ENCODE measurements at places on chromosomes 3 and 15.
A peak's percentile ranks its signal among the peaks of the same experiment; 100 is the strongest.

DNA sequence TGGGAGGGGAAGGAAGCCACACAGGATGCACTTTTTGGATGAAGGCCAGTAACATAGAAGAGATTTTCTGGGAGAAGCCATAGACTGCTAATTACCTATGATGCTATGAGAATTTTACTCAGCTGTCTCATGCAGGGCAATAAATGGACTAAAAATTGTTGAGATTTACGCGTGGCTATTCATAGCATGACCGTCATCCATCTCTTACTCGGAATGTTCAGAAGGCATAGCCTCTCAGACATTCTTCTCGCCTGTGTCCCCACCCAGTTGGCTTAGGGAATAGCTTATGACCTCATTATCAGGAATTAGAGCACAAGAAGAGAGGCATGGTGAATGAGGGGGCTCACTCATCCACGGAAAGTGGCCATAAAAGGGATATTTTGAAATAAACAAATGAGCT, 107.9 kb upstream of the ATP10A start:
- no peak for DNase-seq

GRCh38 chr3:177190756-177191681, 6.3 kb downstream of the TBL1XR1 start:
- no peak for DNase-seq

GRCh38 chr3:71294919-71295318, 288.6 kb downstream of the FOXP1 start:
- DNase-seq = no peak

- no peak for DNase-seq
Measured at GRCh38 chr3:71688121-71688520, 37.1 kb downstream of the EIF4E3 start.

DNA sequence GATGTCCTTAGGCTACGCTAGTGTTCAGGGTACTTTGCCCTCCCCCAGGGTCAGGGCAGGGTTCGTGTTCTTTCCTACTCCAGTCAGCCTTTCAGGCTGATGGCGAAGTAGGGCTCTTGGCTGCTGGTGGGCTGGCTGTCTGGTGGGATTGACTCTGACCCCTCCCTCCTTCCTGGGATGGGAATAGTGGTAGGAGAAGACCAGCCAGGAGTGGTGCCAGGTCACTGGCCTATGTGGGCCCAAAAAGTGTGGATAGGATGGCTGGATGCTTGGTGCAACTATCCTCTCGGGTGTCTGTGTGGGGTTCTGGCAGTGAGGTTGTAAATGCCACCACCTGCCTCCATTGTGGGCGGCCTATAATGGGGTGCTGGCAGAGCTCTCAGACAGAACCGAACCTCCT, 20.4 kb upstream of the EXOG start:
- DNase-seq = no peak

GRCh38 chr3:18499301-18499700, 74.2 kb upstream of the SATB1 start:
- peak; percentile 26 for DNase-seq

DNA sequence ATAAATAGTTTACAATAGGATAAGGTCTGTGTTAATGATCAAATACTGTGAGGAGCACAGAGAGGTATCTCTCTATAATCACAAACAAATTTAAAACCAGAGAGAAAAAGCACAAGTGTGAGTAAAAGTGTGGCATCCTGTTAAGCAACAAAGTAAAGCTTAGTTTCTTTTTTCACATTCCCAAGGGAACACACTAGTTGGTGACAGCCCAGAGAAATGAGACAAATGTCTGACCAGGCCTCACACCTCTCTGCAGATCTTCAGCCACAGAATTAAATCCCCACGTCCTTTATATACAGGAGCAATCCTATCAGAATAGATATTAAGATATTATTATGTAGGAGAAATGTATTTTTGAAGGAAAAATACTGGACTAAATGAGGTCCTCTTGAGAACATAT, 2.7 kb downstream of the FBN1 start:
- no peak for DNase-seq

DNA sequence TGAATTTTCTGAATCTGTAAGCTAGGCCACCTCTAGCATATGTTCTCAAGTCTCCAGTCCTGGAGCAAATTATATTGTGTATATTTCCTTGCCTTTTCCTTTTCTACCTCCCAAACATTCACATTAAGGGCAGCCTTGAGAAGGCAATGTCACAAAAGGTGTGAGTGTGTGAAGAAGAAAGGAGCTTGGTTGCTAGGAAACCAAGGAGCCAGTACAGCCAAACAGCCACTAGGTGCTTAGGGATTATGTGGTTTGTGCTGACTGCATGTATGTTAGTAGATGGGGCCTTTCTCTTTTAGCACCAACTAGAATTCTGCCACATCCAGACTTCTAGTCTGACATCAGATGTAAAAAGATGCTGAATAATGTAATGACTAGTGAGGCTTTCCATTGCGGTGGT, 118.8 kb upstream of the DAZL start:
- no peak for DNase-seq

DNA sequence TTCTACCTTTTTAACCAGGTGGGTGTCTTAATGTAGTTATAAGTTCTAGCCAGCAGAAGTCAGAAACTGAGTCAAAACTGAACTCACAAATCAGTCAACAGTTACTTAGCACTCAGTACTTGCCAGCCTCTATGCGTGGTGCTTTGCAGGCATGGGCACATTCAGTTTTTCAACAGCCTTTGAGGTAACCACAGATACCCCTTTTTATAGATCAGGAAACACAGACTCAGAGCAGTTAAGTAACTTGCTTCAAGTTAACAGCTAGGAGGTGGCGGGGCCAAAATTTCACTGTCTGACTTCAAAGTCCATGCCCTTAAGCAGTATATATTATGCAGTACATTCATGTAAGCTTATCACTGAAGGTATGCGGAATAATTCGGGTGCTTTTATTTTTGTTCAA, 139.4 kb downstream of the FHIT start:
- DNase-seq = no peak

DNA sequence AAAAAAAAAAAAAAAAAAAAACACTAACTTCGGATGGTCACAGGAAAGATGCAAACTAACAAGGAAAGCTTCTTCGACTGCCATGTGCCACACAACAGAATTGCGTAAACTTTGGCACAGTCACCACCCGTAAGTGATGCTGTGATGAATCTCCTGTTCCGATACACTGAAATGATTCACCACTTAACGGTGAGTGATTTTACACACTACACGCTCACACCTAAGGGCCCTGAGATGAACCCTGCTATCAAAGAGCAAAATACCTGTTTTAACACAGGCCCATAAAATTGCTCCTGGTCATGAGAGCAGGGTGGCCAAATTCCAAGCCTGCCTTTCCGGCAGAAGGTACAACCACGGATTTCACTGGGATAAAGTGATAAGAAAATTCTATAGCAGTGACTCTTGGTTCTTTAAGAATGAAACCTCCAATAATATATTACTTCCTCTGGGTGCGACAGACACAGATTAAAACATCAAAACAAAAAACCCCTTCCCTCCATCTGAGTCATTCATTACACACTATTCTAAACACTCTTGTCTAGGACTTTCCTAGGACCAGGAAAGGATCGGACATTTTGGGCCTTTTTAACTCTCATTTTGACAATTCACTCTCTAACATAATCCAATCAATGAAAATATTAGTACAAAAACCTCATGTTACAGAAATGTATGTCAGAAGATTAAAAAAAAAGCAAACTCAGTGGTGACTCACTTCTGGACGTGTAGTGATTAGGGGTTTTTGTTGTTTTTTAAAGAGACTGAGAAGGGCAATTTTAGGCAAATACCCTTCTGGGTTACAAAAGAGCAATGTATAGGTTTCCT, 28.3 kb downstream of the LRIG1 start:
- peak; percentile 60 for DNase-seq

- no peak for DNase-seq
Measured at GRCh38 chr3:126955004-126955790, 27.7 kb upstream of the PLXNA1 start.

DNA sequence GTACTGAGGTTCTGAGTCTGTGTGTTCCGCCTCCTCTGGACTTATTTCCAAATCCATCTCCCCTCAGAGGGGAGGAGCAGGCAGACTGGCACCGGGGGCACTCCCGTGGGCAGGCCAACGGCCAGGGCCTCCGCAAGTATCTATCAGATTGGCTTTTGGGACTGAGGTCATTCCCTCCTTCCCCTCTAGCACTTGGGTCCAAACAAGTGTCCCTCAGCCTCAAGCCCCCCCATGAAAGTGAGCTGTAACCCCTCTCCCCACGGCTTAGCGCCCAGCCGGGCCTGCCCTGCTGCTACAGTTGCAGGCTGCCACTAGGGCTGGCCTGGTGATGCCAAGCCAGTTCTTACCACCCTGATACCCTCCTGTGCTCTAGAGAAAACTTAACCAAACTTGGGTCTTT, 17.4 kb downstream of the ITGA11 start:
- DNase-seq = no peak

DNA sequence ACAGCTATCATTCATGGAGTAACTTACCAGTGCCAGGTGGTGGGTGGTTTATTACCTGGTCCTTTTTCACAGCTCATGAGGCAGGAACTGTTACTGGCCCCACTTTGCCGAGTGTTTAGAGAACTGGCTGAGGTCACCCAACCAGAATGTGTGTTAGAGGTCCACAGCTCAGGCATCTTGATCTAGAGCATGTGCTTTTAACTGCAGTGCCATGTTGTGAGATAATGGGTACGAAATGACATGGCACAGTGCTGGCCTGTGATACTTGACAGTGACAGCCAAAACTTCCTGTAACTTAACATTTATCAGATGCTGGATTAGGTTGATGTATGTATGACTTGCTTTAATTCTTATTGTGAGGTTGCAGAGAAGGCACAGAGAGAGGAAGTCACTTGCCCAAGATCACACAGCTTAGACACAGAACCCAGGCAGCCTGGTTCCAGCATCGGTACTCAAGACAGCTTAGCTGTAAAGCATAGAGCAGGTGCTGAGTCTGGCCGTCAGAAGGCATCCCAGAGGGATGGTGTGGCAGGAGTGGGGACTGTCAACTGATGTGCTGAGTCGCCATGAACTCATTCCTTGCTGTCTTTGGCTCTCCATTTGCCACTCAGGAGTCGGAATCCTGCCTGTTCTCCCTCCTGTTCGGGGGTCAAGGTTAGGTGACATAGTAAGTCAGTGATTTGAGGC, 9.6 kb downstream of the MCM2 start:
- DNase-seq = no peak

- no peak for DNase-seq
Measured at GRCh38 chr15:36468746-36469145, 110.7 kb upstream of the CDIN1 start.

DNA sequence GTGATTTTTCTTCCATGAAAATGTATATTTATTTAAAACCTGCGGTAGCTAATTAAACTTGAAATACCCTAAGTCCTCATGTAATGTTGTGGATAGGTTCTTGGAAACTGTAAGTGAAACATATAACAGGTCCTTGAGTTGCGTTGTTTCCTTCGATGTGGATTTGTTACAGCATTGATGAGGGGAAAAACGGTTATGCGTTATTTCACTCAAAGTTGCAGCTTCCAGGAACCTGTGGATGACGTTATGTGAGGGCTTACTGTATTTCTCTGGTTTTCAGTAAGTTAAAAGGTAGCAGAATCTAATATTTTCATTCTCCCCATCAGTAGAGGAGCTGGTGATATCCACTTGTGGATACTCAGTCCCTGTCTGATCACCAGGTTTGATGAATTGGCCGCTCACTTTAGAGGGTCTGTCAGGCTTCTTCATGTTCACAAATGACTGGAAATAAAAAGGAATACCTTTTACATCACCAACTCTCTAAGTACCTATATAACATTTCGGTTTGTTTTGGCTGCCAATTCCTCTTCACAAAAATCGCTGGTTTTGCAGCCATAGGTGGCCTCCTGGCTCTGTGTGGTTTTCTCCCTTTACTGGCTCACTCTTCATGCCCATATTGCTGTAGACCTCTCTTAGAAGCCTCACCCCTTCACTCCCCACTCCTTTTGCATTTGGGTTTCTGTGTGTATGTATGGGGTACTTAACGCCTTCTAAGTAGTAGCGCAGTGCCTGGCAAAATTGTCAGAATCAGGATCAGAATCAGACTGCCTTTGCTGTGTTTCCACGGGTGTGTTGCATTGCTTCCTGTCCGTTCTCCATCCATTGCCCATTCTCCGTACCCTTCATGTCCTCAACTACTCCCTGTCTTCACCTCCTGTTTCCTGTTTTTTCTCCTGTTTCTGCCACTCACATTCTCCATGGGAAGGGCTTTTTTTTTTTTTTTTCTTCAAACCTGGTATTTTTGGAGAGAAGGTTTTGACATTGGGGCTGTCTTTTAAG, 112.6 kb downstream of the FNDC3B start:
- DNase-seq = no peak

GRCh38 chr15:40338041-40338657, 2.6 kb downstream of the CCDC9B start:
- peak; percentile 78 for DNase-seq

- DNase-seq = peak; percentile 94
Measured at GRCh38 chr15:84588053-84588874, 12.5 kb upstream of the ZSCAN2 start.

DNA sequence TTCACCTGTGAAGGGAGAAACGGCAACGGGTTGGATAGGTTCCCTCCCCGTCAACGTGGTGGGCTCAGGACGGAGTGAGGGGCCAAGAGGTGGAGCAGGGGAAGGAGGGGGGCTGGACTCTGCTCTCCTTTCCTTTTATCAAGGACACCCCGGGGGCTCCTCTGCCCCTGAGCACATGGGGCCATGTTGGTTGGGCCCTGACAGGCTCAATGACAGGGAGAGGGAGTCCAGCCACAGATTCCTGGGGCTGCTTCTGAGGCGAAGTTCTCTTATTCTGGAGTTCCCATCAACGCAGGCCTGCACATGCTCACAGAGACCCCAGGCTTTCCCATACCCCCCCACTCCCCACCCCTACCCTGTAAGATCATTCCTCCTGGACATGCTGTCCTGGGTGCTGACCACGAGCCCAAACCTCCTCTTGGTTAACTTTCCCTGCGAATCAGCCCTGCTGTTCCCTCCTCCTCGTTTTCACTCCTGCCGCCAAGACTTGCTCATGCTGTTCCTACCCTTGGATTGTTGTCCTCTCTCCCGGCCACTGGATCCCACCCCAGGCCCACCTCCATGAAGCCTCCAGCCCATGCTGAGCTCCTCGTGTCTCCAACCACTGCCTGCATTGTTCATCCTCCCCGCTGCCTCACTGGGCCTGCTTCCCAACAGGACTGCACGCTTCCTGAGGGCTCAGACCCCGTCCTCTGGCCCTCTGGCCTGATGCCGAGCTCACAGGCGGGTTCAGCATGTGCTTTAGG, 61.2 kb downstream of the SENP2 start:
- DNase-seq = no peak

- no peak for DNase-seq
Measured at GRCh38 chr15:60933900-60934885, 294.9 kb downstream of the RORA start.

DNA sequence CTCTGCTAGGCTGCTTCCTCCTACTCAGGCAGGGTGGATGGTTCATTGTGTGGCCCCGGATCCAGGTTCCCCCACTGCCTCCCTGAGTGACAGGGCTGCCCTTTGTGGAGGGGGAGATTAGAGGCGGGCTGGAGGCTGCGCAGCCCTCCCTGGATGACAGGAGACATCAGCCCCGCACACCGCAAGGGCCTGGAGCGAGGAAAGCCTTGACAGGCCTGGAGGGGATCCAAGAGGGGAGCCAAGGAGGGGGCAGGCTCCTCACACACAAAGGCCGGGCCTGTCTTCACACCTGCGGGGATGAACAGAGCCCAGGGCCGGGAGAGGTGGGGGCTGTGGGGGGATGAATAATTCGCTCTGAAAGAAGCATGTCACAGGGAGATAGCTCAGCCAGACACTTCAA, 72.9 kb downstream of the RPN1 start:
- DNase-seq = no peak
